Activated T-cell treated with anti-CD3 and anti-CD28 coated beads for 1 hour (primary cell): ENCODE measurements at places on chromosomes 11 and 22.
A peak's percentile ranks its signal among the peaks of the same experiment; 100 is the strongest.

DNA sequence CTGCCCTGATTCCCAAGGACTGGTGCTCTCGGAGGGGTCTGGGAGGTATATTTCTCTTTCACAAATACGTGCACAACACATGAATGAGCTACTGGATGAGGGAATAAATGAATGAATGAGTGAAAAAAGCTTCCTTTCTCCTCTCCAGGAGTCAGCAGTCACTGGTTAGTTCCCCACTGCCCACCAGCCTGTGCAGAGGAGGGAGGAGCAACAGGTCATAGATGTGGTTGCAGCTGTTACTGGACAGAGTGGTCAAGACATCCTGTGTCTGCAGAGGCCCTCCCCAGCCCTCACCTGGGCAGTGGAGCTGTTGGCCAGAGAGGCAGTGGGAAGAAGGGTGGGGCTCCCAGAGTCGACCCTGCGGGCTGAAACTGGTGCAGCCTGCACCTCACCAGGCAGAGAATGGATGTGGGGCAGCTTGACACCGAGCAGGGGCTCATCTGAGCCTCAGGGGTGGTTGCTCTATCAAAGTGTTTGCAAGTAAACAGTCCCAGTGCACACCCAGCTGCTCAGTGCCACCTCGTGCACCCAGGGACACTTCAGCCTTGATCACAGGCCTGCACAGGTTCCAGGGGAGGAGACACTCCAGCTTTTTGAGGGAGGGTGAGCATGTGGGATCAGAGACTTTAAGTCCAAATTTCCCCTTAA lies 1.4 kb upstream of the VPREB1 start:
- no peak for DNase-seq

GRCh38 chr22:46710806-46711205 lies 27.2 kb downstream of the CERK start:
- DNase-seq: no peak

GRCh38 chr11:69912911-69913451 lies 93.8 kb upstream of the FGF3 start:
- DNase-seq: no peak

GRCh38 chr11:91981995-91982394 lies 242.6 kb upstream of the FAT3 start:
- no peak for DNase-seq

DNA sequence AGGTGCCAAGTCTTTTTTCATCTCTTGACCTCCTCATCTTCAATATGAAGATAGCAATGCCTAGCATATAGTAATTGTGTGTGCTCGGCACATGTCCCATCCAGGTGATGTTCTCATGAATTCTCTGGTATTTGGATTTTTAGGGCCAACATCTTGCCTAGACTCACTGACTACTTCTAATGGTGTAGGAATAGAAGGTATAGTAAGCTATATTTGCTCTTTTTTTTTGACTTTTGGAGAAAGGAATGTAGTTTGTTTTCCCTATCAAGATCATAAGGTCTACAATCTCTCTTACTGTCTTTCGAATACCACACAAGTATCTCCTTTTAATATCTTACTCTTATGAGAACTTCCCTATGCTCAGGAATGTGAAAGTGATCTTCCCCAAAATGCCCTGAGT lies 3.2 kb downstream of the HBD start:
- DNase-seq: no peak

- no peak for DNase-seq
These were observed 393.7 kb downstream of the BRD1 start for GRCh38 chr22:49433717-49434611.

DNA sequence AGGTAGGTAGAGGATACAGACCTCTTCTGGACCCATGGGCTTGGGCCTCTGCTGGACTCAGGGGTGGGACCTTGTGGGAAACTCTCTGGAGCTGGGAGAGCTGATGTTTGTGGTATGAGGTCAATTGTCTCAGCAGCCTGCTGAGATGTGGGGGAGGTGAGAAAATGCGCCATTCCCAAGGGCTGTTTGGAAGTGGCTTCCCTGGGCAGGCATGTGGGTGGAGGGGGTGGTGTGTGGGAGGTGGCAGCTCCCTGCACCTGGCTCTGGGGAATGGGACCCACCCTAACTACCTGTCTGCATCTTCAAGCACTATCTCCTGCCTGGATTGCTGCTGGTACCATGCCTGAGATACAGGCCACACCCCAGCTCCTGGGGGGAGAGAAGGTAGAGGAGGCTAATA lies 97.4 kb upstream of the THY1 start:
- no peak for DNase-seq

DNA sequence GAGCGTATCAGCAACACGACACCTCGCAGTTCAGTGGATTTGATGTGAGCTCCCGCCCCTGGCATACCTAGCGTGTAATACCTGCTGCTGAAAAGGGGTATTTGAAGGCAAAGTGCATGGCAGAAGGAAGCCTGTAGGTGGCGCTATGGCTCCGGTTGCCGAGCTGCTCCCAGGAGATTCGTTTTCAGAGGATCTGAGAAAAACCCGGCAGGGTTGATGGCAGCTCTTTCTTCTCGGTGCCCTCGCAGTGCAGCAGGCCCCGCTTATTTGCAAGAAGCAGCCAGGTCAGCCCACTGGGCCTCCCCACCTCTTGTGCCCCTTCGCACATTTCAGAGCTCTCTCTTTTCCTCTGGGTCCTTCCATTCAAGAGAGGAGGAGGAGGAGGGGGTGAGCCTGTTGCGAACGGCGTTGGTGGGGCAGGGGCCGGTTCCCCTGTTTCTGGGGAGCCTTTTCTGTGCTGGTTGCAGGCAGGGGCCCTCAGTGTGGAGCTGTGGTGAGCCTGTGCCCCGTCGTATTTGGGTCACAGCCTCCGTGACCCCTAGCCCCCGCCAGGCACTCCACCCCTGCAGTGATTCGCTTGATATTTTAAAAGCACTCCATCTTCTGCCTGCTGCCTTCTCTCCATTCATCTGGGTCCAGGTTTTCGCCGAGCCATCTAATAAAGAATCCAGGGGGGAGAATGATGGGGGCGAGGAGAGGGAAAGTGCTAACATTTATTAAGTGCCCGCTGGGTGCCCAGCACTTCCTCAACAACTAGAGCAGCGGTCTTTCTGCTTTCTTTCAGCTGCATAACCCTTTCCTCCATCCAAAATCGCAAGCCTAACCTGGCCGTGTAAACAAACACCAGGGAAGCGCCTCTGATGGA lies 85.3 kb upstream of the SYT13 start:
- DNase-seq: peak; percentile 46

DNA sequence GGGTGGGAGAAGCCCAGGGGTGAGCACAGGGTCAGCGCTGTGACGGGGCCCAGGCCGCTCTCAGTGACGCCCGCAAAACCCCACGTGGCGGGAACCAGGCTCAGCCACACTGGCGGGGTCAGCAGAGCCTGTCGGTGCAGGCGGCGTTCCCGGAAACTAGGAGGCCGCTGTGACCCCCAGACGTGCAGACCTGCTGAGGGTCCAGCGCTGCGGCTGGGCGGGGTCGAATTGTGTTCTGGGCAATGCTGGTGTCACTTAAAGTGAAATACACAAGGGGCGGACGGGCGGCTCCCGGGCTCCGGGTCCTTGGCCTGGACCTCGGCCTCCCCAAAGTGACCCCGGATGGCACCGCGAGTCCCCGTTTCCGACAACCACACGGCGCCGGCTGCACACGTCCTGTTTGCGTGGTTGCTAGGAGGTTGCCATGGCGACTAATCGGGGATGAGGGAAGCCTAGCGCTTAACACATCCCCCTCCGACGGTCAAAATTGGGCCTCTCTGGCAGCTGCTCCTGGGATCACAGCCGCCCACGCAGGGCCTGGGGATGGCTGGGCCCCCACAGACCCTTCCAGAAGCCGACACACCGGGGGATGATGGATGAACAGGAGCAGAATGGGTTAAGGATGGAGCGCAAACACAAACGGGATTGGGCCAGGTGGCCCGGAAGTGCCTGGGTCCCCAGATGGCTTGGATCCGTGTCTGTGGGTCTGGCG lies 81.7 kb upstream of the PRR5 start:
- peak; percentile 82 for DNase-seq

DNA sequence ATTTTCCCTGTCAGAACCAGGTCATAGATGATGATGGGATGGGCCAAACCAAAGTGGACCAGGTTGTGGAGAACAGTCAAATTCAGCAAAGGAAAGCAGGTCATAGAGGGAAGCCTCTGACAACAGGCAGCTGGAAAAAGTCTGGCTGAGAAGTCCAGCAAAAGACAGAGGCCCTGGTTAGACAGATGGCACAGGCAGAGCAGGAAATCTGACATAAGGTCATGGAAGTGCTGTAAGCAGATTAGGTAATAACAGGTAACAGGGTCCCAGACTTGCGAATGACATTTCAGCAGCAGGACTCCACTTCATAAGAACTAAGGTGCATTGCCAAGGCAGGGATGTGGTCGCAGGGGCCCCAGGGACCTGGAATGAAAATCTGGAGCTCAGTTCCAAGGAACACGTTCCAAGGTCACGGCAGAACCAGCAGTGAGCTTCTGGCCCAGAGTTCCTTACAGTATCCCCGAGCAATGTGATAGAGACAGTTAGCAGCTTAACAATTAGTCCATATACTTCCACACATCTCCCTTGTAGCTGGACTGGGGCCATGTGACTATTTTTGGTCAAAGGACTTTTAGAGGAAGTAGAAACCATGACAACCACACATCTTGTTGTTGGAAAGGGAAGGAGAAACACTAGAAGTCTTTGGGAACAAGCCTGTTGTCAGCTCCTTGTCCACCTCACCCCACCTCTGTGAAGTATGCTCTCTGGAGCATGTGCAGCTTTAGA lies 75.4 kb downstream of the ME3 start:
- DNase-seq: no peak

DNA sequence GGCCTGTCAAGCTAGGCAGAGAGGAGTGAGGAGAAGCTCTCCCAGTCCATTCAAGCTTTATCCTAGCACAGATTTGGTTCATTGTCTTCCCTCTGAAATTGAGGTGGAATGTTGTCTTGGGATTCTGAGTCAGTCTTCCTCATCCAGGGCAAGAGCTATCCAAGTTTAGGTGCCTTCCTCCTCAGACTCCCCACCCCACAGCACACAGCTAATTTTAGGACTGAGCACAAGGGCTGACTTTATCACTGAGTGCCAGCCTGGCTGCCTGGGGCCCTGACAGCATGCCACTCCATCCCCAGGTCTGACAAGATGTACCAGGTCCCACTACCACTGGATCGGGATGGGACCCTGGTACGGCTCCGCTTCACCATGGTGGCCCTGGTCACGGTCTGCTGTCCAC lies 2.6 kb downstream of the PGAP2 start:
- DNase-seq: no peak
